ENCODE measurements at places on chromosomes 2 and 18. TPM values are rescaled to one million over a fixed set of nuclear protein-coding genes. Genes with fewer than 3 reads are reported as not detected.

DNA sequence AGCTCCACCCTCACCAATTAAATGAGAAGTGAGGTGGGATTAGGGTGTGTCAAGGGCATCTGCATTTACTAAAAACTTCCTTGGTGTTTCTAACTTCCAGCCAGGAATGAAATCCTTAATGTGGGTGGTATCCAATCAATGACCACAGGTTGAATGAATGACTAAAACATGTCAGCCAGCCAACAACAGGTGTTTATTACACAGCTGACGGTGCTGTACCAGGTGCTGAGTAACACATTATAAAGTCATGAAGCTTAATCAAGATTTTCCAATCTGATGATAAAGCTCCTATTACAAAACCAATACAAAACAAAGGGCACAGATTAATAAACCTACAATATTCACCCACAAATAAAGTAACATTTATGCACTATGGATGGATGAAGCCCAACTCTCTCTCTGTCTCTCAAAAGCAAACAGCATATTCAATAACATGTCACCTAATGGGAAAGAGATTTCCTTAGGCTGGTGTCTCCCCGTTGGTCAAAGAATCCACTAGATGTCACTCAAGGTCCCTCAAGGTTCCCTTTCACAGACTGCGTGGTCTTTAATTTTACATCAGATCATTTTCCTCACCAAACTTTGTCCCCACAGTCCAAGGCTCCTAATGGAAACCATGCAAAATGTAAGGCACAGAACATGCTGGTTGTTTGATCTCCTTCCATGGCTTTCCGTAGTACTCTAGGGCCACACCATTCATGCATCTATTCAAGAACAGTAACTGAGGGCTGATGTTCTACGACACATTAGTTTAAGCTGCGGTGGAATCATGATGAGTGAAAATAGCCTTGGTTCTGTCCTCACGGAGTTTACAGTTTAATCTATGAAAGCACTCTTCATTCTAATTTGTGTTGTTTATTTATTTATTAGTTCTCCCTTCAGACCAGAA lies 6.4 kb upstream of the PTPN4 start:
- no peak for DNase-seq

The RTP5 gene
- total RNA-seq: not detected

DNA sequence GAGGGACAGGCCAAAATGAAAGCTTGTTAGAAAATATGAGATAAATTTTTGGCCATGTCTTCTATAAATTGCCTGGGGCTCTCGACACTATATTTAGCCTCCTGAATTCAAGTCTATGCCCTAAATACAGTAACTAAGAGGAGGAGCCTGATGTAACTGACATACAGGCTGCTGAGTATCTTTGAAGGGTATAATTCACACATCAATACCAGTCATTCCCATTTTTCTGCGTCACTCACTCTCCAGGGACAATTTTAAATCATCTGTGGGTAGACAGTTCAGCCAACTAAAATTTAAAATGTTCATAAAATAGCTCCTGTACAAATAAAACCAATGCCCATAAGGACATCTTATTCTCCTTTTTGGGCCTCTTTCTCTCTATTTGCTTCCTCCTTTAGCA lies 105.9 kb downstream of the AP1S3 start:
- DNase-seq: no peak

DNA sequence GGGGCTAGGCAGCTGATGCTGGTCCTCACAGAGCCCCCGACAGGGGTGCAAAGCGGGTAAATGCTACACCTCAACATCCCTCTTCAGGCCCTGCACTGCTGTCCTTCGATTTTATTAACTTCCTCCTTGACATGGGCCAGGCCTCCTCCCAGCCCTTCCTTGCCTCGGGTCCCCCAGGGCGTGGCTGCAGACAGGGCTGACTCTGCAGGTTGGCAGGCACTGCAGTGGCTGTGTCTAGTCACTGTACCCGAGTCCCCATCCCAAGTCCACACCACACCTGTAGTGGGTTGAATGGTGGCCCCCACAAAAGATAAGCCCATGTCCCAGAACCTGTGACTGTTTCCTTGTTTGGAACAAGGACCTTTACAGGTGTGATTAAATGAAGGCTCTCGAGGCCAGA lies 140.2 kb downstream of the TWIST2 start:
- DNase-seq: no peak

DNA sequence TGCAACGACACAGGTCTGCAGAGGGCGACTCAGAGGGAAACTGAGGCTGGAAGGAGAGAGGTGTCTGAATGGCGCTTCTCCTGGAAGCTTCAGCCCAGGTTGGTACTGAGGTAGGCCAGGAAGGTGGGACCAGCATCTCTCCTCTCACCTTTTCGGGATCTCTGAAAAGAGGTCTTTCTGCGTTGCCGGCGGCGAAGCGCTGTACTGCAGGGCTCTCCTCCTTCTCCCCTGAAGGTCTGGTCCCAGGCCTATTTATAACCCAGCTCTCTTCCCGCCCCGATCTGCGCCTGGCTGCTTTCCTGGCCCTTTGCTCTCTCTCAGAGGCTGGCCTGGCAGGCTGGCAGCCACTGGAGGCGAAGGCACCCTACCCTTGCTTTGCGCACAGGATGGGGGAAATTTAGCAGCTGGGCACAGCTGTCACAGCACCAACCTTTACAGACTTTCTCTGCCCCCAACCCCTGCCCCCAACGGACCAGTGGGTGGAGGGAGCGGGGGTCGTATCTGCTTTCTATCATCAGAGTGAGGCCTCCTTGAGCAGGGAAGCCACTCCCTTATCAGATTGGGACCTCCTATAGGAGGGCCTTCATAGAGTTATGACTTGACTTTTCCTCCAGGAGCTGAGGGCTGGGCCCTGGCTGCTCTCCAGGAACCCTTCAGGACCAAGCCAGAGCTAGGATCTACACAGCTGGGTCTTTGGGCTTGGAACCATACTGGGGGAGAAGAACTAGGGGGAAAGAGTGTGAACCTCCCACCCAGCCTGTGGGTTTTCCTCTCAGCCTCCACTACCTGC lies 1.1 kb downstream of the DYSF start:
- no peak for DNase-seq

DNA sequence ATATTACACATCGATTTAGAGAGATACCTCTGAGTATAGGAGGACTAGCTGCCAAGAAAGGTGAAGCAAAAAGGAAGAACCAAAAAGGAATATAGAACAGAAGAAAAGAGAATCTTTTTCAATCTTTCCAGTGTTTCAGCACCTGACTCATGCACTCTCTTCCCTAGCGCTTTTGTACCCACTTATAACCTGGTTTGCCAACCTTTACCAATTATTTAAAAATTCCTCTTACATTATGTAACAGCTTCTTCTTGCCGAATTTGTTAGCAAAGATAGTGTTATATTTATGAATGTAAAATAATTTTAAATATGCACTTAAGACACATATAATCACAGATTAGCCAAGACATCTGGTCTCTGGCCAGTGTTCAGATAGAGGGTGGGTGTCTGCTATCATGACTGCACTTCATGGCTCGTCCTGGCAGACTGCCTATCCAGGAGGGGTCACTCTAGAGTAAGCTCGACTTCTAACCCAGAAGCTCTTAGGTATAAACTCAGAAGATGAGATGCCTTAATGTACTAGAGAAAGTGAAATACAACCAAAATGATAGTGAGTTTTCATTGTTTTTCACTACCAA lies 122.9 kb downstream of the ATAD2B start:
- no peak for DNase-seq

DNA sequence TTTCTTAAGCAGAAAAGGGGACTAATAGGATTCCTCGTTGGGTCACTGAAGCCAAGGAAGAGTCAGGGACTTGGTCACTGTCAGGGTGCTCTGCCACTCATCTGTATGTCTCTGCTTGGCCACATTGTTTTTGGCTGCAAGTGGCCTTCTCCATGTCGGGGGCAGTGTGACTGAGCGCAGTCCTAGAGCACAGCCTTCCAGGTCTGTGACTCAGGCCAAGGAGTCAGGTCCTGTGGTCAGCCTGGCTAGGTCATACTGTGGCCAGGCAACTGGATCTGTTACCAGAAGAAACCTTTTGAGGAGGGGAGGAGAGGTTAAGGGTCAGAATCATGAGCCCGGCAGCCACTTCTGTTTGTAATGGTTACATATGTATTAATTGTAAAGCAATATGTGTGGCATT lies 61.3 kb downstream of the GALNT1 start:
- DNase-seq: no peak

- no peak for DNase-seq
These were observed 5.3 kb upstream of the MC4R start for GRCh38 chr18:60377778-60378469.

DNA sequence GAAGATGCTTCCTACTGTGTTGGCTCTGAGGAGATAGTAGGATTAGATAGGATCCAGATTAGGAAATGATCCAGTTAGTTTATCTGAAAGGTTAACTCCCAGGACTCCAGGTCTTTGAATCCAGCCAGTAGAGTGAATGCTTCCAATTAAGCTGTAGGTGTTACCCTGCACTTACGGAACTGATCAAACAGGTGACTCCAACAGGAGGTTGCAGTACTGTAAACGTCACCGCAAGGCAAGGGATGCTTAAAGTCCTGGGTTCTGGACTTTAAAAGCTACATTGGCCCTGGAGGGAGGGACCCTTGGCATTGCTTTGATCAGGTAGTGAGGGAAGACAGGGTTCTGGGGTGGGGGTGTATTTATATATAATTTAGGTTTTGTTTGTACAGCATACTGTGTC lies 5.6 kb downstream of the LGALSL start:
- DNase-seq: no peak

GRCh38 chr2:76667821-76668271 lies 854.3 kb downstream of the LRRTM4 start:
- DNase-seq: no peak

- DNase-seq: no peak
These were observed 133.5 kb upstream of the UBE2E3 start for GRCh38 chr2:180846756-180847472.

DNA sequence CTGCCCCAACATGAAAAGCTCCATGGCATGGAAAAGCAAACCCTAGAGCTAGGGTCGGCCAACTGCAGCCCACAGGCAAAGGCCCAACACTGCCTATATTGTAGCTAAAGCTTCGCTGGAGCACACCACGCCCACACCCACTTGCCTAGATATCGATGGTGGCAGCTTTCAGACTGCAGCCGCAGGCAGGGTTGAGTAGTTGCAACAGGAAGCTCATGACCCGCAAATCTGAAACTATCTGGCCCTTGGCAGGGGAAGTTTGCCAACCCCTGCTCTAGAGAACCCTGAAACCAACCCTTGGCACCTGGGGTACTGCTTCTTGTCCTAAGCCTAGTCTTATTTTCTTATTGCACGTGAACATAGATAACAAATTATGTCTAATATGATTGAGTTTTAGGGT lies 250.0 kb downstream of the SOX11 start:
- DNase-seq: no peak

GRCh38 chr2:109186656-109187250 lies 57.7 kb downstream of the SH3RF3 start:
- no peak for DNase-seq

The GALR1 gene
- not detected for total RNA-seq

The SNED1 gene
- total RNA-seq: not detected

GRCh38 chr2:84925336-84925723 lies 19.9 kb downstream of the TMSB10 start:
- DNase-seq: no peak

The GATA6 gene
- not detected for total RNA-seq

DNA sequence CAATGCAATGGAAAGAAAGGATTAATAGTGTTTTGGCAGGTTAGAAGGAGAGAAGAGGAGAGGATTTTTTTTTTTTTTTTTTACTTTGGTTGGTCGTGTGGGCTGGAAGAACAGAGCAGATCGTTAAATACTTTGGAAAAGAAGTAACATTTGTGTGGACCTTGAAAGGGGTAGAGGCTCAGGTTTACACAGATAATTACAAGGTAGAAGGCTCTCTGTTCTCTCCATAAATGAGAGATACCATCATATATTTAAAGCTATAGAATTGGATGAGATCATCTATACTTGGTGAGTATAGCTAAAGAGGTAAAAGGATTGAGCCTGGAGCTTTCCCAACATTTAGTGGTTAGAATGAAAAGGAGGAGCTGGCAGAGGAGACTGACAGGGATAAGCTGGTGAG lies 49.0 kb downstream of the SMCHD1 start:
- DNase-seq: no peak

GRCh38 chr2:201264472-201265173 lies 4.3 kb downstream of the CASP8 start:
- no peak for DNase-seq

GRCh38 chr2:18268400-18268799 lies 292.1 kb downstream of the RDH14 start:
- DNase-seq: no peak

The SMPD4 gene
- 122 TPM for total RNA-seq

- no peak for DNase-seq
These were observed 14.9 kb upstream of the MC5R start for GRCh38 chr18:13809043-13809430.

DNA sequence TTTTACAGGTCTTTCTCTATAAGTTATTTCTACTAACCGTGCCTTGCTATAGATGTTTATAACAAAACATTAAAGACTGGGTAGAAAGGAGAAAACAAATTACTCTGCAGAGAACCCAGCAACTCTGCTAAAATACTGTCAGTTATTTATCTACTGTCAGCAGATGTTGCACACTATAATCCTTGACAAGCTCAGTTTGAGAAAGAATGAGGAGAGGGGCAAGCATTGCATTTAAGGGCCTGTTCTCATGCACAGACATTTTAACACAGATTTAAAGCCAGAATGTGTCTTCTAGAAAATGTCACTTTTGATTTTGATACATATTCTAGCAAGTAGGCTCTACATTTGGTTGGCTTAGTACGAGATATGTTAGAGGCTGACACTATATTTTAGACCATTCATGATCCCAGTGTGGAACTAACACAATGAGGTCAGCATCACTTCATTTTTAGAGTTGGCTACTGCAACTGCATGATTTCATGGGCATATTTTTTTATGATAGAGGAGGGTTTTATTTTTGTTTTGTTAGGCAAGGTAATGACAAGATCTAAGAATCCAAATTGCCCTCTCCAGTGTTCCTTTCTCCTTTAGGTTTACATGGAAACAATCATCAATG lies 516.4 kb downstream of the ZEB2 start:
- DNase-seq: no peak

GRCh38 chr2:47656715-47657600 lies 126.0 kb upstream of the MSH6 start:
- DNase-seq: no peak

DNA sequence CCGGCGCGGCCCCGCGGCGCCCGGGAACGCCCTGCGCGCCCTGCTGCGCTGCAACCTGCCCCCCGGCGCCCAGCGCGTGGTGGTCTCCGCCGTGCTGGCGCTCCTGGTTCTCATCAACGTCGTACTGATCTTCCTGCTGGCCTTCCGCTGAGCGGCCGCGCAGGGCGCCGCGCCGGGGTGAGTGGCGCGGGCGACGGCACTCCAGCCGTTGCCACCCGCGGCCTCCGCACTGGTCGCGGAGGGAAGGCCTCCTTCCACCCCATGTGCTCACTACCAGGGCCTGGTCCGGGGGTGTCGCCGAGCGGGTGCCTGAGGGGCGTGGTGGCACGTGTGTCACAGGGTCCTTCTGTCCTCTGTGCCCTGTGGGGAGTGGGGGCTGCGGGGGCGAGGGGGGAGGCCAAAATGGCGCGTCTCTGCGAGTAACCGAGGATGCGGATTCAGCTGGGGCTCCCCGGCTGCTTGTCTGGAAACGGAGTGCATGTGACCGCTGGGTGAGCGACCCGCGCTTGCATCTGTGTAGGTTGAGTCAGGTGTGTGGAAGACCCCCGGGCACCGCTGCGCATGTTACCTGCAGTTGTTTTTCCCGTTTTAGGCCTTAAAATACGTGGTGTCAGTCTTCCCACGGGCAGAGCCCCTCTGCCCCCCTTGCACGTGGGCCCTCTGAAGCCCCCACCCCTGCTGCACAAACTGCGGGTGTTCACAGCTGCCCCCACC lies 58.0 kb downstream of the FAM168B start:
- peak; percentile 20 for DNase-seq

- no peak for DNase-seq
These were observed 193.6 kb upstream of the FANCL start for GRCh38 chr2:58434692-58435091.

GRCh38 chr2:40244675-40245074 lies 207.2 kb downstream of the SLC8A1 start:
- no peak for DNase-seq

The STPG4 gene
- total RNA-seq: not detected

All from natural killer cell treated with Interleukin-12 subunit alpha and Interleukin-12 subunit beta and Interleukin-15 and Interleukin-18, amount 100 ng/mL, for 72 hours (primary cell).